ENCODE measurements at places on chromosomes 6 and 20.
A peak's percentile ranks its signal among the peaks of the same experiment; 100 is the strongest.

DNA sequence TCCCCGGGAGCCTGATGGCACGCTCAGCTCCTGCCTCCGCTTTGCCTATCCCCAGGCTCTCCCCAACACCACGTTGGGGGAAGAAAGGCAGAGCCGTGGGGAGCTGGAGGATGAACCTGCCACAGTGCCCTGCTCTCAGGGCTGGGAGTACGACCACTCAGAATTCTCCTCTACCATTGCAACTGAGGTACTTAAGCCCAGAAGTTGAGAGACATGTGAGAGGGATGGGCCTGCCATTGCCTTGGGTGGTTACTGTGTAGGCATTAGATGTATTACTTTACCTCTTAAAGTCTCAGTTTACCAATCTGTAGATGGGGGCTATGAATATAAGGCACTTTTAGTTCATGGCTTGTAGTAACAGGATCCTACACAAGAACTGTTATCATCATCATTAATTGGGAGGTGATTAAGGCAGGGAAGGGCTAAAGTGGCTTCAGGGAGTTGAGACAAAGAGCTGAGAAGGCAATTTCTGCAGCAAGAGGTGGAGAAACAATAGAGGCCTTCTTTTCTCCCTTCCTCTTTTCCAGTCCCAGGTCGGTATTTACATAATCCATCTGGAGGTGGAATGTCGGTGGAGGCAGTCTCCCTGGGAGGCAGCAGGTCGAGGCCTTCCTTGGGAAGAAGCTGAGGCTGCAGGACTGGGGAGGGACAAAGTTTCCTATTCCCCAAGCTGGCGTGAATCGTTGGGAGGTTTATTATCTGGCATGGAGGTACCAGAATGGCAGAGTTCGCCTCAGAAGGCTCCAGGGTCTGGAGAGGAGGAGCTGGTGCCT is 691 bp downstream of the SLC22A7 start:
- DNase-seq: no peak

DNA sequence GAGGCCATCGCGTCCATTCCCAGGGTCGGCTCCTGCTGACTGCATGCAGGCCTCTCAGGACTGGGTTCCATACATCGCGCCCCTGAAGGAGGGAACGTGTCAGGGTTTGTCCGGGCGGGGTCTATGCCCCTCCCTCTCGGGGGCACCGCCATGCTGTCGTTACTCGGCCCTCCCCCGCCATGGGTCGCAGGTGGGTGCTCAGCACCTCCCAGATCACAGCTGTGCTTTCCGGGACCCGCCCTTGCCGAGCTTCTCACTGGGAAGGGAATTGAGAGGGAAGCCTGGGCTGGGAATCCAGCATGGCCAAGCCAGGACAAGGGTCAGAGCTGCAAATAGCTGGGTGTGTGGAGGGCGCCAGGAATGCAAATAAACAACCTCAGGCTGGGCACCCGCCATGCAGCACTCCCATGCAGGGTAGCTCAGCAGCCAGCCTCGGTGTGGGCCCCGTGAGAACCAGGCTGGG is at the start of gene FRMD1:
Gene FRMD1 (minus strand): TSS at position 270 of the 463 bp plus-strand sequence. CDS start 118 bp downstream, at position 152.
- no peak for DNase-seq

- DNase-seq: no peak
These were observed 111.0 kb upstream of the NUP153 start for GRCh38 chr6:17817763-17818162.

DNA sequence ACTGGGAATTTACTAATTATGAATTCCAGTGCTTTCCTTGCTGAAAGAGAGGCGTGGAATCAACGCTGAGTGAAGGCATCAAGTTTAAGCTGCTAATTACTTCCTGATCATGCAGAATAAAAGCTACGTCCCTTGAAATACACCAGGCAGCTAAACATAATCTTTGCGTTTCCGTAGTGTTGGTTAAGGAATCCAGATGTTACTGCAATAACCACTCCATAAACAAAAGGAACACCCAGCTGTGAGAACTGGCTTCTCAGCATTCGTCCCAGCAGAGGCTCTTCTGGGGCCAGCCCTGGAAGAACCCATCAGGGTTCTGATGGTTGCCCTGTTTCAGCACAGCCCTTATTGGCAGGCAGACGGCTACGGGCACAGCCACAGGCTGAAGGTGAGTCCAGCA is 111.4 kb downstream of the CDH26 start:
- DNase-seq: no peak

DNA sequence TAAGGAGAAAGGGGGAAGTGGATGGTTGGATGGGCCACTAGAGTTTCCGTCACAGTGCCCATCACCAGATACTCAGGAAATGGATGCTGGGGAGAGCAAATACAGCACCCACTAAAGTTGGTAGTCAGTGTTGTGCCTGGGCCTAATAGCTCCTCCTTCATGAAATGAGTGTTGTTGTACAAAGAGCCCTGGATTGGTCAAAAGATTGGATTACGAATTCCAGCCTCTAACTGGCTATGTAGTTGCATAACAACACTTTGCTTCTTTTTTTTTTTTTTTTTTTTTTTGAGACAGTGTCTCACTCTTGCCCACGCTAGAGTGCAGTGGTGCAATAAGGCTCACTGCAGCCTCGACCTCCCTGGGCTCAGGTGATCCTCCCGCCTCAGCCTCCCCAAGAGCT is 27.4 kb downstream of the KCNG1 start:
- DNase-seq: no peak

DNA sequence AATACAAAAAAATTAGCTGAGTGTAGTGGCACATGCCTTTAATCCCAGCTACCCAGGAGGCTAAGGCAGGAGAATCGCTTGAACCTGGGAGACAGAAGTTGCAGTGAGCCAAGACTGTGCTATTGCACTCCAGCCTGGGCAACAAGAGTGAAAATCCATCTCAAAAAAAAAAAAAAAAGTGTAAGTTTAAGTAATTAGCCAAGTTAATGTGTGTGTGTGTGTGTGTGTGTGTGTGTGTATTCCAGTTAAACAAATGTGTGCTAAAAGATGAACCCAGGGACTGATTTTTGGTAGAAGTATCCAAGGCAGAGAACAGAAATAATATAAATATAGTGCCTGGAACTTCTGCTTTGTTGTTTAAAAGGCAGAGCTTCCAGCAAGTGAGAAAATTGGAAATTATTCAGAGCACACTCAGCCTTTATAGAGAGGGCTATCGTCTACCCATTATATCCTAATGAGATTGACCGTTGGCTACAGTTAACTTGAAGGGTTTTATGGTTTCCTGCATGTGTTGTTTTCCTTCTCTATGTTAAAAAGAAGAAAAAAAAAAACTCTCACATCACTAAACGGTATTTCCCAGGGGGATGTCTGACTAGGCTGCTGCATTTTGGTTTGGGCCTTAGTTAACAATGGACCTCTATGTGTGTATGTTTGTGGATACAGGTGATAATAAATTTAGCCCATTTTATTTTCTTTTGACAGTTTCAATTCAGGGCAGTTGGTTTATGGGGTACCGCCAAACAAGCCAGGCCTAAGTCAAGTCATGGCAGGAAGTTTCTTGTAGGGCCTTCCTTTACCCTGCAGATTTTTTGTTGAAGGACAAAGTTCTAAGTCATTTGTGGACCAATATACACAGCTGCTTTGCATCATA is 9.8 kb downstream of the SOX4 start:
- no peak for DNase-seq

- no peak for DNase-seq
These were observed 69.9 kb downstream of the FYN start for GRCh38 chr6:111803371-111803770.

- DNase-seq: no peak
These were observed 1073.0 kb upstream of the MAP3K7 start for GRCh38 chr6:91659891-91660290.

DNA sequence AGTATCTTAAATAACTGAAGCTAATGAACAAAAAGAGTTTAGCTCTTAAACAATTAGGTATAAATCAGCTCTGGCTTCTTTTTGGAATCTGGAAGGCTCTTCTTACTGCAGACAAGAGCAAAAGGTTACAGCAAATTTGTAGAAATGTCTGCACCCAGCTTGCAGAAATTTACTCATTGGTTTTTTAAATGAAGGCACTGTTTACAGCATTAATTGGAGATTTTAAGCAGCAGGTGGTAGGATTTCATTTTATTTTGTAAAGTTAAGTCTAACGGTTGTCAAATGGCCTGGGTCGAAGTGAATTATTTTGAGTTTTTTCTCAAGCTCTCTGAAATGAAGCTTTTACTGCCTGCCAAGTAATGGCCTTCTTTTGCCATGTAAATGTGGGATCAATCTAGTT is 102.1 kb downstream of the NRSN1 start:
- DNase-seq: no peak

DNA sequence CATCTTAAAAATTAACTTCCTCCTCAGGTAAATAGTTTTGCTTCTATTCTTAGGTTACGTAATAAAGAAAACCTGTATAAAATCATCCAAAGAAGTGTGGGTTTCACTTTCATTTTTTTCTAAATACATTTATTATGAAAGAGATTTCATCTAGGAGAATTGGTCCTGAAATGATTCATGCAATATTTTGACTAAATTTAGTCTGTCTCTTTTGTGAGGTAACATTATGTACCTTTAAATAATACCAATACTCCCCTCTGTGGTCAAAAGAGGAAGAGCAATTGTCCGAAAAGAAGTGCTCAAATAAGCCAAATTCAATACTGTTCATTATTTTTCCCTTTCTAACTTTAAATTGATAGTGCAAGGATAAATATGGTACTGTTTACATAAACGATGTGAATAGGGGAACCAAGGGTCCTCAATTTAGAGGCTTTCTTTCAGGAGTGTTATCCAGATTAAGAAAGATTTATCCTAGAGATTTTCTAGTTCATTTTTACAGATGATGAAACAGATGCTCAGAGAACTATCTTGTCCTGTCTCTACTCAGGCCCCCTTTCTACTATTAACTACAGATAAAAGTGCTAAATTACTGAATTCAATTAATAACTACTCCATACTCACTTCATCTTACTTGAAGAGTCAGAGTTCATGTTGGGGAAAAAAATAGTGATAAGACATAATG is 26.2 kb downstream of the CYP39A1 start:
- peak; percentile 15 for DNase-seq

- no peak for DNase-seq
These were observed 306.0 kb upstream of the THEMIS start for GRCh38 chr6:128206610-128207426.

- no peak for DNase-seq
These were observed 337.6 kb downstream of the BTBD9 start for GRCh38 chr6:38302081-38302480.

GRCh38 chr6:166406197-166406596 is 23.5 kb upstream of the MPC1 start:
- no peak for DNase-seq
